ENCODE measurements at places on chromosomes 16 and 17.

GRCh38 chr17:82874011-82874835 is 34.4 kb upstream of the ZNF750 start:
- DNase-seq: no peak

DNA sequence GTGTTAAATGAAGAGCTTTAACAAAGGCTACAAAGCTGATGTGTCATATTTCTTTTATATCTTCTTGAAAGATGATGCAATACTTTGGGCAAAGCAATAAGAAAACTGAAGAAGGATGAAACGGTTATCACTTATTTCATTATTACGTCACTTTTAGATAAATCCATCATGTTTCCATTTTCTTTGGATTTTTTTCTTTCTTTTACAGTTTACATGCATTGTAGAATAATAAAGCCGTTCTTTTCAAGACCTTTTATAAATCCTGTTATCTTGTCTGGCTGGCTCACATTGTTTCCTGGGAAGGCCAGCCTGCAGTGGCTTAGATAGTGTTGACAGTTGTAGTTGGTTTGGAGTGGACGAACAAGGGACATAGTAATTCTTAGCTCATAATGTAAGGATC is 28.9 kb downstream of the TANC2 start:
- no peak for DNase-seq

DNA sequence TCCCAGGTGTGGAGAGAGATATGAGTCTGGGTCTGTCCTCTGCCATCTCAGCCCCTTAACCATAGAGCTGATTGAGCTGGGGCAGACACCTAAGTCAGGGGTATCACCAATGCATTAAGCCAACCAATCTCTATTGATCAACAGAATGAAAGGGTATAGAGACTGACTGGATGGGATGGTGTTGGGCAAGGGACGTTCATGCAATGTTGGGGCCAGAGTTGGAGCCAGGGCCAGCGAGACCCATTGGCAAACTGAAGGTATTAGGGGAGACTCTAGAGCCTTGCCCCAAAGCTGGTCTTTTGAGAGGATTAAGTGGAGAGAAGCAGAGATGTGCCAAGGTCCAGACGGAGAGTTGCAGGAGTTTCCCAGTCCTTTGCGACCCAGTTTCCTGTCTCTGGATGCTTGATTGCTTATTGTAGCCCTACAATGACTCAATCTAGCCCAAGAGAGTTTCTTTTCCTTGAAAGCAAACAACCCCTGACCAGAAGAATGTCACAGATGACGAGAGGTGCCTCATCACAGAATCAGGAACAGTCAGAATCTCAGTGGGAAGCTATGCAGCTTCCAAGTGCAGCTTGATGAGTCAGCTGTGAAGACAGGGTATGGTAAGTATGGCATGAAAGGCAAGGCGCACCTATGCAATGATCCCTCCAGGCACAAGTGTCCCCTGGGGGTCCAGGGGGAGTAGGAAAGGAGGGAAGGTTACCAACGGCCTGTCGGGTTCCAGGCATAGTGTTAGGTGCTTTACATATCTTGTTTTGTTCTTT is 137.2 kb downstream of the UTP18 start:
- no peak for DNase-seq

DNA sequence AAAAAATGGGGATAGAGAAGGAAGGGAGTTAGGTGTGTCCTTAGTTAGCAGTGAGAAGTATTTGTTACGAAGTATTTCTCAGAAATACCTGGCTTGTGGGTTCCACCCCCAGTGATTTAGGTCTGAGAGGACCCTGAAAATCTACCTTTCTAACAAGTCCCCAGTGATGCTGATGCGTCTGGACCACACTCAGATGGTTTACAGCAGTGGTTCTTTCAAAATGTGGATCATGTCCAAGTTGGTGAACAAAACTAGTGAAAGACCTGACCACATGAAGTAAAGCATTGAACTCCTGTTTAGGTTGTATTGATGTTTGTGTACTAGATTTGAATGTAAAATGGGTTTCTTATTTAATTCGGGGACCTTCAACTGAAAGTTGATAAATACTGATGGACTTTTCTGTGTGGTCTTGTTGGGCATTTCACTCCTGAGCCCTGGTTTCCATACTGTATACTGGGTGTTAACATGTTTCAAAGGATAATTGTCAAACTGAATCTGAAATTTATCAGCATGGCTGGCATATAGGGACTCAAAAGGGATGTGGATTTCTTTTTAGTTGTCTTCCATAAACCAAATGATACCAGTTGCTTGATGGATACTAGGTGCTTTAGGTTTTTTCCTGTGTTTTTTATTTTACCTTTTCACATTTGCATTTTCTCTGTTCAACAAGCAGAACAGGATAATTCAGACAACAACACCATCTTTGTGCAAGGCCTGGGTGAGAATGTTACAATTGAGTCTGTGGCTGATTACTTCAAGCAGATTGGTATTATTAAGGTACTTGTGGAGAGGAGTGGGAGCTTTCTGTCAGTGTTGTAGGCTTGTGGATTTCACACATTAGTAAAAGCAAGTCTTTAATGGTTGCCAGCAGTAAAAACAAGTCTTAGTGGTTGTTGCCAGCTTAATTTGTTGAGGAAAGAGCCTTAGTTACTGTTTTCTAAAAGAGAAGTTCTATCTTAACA is 8.8 kb downstream of the FUS start:
- no peak for DNase-seq
